ENCODE measurements at places on chromosomes 6 and 20.

GRCh38 chr6:1063671-1064355, 248.1 kb upstream of the FOXQ1 start:
- no peak for DNase-seq

DNA sequence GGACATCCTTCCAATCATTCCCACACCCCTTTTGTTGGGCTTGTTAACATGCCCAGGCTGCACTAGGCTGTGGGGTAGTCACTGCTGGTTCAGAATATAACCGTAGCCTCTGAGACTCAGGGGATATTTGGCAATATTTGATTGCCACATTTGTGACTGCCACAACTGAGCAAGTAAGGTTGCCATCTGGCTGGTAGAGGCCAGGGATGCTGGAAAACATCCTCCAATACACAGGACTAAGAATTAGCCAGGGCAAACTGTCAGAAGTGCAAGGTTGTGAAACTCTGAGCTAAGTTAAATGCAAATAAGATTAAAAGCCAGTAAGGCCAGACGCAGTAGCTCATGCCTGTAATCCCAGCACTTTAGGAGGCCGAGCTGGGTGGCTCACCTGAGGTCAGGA, 112.0 kb downstream of the ZMYND8 start:
- no peak for DNase-seq

- DNase-seq: no peak
Observed at GRCh38 chr20:11766961-11767360, 150.7 kb upstream of the BTBD3 start.

DNA sequence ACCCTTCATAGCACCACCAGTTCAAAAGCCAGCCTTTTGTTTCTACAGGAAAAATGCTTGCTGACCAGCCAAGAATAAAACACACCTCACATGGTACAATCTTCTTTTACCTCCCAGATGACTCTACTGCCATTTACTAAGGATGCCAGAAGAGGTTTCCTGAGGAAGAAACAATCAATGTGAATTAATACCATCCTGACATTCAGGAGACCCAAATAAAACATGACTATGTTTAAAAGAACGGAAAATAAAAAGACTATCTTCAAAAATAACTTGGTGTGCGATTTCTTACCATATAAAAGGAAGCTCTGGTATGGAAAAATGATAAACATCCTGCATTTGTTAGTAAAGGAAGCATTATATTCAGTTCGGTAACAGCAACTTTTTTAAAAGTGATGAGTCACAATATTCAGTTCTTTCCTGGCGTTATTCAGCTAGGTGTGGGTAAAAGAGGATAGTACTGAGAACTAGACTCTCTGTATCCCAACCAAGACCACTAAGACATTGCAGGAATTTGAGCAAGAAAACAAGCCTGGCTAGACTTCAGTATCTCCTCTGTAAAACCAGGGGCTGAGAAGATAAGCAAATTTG, 16.3 kb downstream of the COL21A1 start:
- DNase-seq: no peak

DNA sequence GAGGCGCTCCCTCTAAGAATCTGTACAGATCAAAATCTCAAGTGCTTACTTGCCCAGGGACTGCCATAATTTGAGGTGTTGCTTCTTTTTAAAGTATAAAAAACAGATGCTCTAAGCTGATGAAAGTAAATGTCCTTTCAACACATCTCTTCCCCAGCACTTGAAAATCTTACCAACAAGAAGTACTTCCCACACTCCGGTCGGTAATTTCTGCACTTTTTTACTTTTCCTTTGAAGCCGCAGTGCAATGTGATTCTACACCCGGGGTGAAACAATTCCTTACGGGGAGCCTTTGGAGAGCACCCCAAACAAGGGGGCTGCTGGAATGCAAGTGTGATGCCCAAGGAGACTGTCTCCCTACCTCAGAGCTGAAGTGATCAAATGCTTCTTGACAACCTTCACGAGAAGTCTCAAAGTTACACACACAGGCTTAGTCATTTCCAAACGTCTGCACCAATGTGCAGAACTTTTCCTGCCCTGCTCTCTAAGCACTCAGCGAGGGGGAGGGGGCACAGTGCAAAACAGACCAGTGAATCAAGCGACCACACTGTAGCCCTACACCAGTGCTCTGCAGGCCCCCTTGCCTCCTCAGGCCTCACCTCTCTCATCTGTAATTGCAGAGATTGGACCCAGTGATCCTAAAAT, 56.7 kb downstream of the ATXN1 start:
- no peak for DNase-seq
